ENCODE measurements at places on chromosomes 4 and X.

DNA sequence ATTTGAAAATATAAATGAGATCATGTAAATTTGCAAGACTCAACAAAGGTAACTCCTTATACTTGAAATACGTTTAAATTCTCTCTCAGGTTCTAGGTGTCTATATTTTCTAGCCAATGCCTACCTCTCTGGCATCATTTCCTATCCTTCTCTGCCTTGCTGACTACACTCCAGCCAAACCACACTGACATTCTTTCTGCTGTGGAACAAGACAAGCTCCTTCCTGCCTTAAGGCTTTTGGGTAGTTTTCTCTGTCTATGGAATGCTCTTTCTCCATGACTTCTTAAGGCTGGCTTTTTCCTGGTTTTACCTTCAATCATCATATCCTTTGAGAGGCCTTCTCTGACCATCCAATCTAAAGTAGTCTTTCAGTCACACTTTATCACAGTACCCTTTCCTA lies 201.0 kb downstream of the SPRY1 start:
- no peak for DNase-seq

DNA sequence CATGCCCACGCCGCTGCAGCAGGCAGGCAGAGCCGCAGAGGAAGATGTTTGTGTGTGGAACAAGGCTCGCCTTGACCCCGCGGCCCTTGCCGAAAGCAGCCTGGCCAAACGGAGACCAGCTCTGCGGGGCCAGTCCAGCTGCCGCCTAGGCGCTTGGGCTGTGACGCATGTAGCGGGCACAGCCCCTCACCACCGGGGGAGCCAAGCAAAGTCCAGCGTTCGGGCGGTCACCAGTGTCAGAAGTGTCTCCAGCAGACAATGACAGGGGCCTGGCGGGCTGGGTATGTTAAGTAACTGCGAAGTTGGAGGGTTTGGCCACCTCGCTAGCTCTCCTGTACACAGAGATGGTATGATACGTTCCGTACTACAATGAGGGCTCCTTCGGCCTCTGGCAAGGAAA lies 1.3 kb downstream of the AMER1 start:
- no peak for DNase-seq

DNA sequence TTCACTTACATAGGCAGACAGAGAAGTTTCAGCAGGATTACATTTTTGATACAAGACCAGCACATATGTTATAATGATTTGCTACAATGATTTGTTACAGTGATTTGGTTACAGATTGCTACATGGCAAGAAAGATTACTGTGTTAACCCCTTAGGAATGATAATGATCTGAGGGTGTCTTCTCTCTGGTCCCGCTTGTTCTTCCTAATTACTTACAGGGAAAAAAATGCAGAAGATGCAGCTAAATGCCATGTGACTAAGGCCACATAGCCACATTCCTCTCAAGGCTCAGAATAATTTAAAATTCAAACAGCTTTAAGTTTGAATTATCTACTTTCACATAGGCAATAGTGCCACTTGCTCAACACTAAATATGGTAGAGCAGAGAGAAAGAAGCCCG lies 9.7 kb upstream of the LAP3 start:
- DNase-seq = no peak

GRCh38 chr4:158652920-158653319 lies 18.8 kb downstream of the C4orf46 start:
- DNase-seq = no peak

DNA sequence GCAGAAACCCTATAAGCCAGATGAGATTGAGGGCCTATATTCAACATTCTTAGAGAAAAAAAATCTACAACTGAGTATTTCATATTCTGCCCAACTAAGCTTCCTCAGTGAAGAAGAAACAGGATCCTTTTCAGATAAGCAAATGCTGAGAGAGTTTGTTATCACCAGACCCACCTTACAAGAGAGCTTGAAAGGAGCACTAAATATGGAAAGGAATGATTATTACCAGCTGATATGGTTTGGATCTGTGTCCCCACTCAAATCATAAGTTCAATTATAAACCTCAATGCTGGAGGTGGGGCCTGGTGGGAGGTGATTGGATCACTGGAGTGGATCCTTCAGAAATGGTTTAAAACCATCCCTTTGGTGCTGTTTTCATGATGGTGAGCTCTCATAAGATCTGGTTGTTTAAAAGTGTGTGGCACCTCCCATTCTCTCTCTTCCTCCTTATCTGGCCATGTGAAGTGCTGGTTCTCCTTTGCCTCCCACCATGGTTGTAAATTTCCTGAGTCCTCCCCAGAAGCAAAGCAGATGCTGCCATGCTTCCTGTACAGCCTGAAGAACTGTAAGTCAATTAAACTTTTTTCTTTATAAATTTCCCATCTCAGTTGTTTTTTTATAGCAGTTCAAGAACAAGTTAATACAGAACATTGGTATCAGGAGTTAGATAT lies 144.2 kb downstream of the MSN start:
- DNase-seq = no peak

- DNase-seq = no peak
Observed at GRCh38 chr4:149168645-149169044, 647.0 kb downstream of the IQCM start.

DNA sequence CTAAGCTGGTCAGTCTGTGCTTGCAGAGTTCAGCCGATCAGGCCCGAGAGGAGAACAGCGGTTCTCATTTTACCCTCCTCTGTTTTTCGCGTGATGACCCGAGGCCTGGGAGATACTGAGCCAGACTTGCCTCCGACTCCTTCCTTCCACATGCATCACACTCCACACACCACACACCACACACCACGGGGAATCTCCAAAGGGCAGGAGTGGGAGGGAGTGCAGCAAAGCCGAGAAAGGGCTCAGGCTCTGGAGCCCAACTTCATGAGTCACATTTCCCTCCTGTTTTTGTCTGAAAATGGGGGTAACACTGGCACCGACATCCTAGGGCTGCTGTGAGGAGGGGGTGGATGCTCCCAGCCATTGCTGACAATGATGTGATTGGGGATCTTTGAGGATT lies 38.9 kb downstream of the TKTL1 start:
- DNase-seq = no peak

DNA sequence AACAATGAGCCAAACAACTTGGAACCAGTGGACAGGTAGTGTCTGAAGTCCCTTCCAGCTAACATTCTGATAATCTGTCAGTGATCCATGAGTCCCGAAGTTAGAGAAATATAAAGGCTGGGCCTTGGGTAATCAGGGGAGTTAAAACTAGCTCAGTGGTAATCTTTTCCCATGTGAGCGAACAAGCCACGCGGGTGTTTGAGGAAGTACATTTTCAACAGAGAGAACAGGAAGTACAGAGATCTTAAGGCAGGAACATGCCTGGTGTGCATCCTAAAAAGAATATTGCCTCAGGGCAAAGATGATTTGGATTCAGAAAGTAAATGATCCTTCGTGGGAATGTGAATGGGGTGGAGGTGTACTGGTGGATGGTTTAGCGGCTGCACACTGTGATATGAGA lies 42.9 kb downstream of the FNIP2 start:
- DNase-seq = no peak

GRCh38 chr4:42150653-42151567 lies 1.5 kb downstream of the BEND4 start:
- no peak for DNase-seq

GRCh38 chr4:82770607-82771006 lies 28.0 kb downstream of the SCD5 start:
- DNase-seq = no peak

DNA sequence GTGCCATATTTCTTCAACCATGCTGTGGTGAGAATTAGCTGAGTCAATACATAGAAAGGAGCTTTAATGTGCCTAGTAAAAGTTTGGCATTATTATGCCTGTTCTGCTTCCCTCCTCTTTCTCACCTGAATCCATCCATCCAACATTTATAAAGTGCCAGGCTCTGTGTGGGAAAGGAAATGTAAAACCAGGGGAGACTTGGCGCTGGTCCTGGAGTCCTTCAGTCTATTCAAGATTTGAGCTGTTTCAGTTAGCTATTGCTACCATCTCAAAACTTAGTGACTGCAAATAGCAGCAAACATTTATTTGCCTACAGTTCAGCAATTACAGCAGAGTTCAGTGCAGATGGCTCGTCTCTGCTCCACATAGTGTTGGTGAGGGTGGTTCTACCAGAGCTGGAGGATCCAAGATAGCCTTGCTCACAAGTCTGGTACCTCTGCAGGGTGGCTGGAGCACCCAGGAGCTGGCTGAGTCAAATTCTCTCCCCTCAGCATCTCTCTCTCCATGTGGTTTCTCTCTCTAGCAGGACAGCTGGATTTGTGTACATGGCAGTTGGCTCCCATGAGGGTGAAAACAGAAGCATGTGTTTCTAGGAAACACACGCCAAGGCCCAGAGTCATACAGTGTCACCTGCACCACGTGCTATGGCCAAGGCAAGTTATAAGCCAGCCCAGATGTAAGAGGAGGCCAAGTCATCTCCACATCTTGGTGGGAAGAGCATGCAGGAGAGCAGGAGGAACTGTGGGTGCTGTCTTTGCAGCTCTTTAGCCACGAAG lies 77.3 kb downstream of the FHDC1 start:
- no peak for DNase-seq

GRCh38 chr4:139576219-139576618 lies 20.2 kb upstream of the SETD7 start:
- DNase-seq = no peak

DNA sequence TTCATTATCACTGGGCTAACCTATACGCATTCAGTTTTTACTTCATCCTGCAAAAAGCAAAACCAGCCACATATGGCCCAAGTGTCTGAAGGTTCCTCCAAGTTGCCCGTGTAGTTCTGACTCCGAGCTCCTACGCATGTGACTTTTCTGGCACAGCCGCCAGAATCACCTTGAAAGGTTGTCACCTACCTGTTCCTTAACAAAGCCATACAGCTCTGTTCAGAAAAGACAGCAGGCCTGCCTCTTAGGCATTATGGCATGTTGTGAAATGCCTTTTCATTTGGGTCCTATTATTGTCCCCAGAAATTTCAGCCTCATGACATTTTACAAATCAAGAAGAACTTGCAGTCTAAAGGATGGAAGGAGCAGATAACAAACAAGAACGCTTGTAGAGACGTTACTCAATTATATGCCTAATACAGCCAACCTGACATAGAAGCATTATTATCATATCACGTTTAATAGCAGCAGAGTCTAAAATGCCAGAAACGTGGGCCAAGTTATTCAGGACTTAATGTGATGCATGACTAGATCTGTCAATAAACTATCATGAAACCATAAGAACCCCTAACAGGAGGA lies 118.5 kb downstream of the RBM47 start:
- DNase-seq = no peak

DNA sequence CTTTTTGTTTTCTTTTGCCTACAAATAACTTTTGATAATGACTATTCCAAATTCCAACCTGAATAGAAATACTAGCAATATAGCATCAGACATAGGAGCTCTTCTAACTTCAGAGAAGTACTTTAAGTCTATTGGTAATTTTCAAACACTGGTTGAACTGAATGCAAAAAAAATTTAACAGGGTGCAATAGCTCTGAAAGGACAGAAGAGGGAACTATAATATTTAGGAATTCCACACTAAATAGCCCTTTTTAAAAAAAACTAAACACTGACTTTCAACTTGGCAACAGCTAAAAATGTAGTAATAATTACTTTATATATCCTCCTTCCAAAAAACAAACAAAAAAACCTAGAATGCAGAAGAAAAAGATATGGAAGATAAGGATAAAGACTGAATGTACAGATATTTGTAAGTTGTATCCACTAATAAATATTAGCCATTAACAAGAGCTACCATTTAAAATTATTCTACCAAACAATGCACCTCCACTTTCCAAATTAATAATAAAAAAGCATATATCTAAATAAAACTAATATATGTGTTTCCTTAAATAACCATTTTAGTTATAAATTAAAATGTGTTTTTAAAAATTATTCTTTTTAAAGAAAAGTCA lies 81.4 kb downstream of the FBXW7 start:
- DNase-seq = no peak

GRCh38 chr4:152634110-152634760 lies 45.6 kb downstream of the TMEM154 start:
- no peak for DNase-seq

DNA sequence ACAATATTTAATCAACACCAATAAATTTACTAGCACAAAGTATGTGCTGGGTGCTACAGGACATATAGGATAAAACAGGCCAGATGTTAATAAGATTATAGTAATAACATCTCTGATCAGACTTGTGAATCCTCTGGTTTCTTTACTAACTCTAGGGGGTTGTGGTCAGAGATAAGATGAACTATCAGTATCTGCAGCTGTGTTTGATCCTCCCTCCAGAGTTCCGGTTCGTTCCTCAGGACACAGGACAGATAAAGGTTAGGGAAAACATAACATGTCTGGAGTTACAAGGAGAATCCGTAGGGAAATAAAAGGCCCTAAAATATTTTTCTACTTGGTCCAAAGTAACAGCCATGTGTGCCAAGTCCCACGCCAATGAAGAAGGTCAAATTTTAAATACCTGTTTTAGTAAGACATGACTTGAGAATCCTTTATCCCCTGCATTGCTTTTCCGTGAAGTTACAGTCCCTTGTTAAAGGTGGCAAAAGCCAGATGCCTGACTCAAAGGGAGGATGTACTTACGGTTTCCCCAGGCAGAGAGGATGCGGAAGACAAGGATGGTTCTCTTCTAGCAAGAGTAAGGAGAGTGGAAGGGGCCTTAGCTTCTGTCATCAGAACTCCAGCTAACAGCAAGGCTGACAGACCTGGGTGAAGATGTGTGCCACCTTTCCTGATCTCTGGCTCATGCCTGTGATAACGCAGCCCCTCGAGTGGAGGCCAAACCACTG lies 44.4 kb downstream of the KIAA0232 start:
- DNase-seq = no peak

- no peak for DNase-seq
Observed at GRCh38 chrX:123918106-123918721, 43.3 kb upstream of the STAG2 start.

DNA sequence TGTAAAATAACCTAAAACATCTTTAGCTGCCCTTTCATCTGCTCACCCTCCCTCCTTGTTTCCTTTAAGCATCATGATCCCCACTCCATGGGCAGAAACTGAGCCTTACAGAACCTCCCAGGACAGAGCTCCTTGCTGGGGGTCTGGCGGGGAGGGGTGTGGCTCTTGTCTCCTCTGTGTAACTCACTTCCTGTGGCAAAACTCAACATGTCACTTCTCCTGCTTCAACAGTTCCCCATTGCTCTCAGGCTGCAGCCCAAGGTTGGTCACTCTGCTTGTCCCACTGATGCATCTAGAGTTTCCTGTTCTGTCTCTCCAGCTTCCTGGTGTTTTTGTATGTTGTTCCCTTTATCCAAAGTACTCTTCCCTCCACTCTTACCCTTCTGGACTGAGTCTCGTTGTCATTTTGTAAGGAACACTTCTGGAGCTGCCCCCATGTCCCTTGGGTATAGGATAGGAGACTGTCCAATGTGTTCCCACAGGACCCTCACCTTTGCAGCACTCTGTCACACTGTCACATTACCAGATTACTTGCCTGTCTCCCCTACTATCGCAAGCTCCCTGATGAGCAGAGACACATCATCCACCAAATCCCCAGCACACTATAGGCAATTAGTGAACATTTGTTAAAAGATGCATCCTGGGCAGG lies 19.6 kb downstream of the TMEM31 start:
- DNase-seq = no peak

Measured in stimulated activated CD4-positive, alpha-beta T cell treated with anti-CD3 and anti-CD28 coated beads, Interleukin-4, amount 100 ng/mL, for 4 hours (primary cell).